NCI-H2081 treated with DMSO at 0.1 percent for 48 hours (cell line): ENCODE measurements at places on chromosomes 1 and 21.

DNA sequence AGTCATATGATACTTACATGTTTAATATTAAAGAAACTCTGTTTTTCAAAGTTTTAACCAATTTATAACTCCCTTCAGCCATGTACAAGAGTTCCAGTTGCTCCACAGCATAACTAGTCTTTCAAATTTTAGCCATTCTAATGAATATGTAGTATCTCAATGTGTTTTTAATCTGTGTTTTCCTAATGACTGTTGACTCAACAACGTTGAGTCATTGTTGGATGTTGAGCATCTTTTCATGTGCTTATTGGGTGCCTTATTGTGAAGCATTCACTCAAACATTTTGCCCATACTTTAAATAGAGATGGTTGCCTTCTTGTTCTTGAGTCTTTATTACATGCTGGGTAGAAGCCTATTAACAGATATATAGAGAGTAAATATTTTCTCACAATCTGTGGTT, 240.2 kb upstream of the LYPLAL1 start:
- no peak for DNase-seq

GRCh38 chr1:30847358-30847972, 61.1 kb downstream of the SDC3 start:
- DNase-seq, result no peak

DNA sequence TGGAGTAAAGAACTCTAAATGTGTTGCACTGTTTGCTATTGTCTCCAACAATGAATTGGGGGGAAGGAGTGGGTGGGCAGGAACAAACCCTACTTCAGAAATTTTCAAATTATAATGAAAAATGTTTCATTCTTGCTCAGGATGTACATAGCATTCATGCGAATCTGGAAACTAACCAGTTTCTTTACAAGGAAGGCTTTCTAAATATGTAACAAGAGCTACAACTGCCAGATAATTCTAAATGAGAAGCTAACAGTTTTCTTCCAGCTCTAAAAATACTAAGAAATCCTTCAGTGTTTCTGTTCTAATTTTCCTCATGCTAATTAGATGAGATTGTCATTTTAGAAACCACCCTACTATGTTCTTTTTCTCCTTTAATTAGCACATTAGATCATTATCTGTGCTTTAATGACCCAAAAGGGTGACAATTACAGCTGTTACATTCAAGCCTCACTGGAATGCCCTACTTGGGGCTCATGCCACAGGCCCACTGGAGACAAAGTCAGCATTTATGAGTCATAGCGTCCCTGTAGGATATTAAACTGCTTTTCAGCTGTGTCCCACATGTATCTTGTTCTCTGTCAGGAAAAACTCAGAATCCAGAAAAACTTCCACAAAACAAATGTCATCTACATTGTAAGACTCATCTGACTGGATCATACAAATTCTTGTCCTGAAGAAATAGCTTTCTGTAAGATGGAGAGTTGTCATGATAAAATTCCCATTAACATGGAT, 804.6 kb upstream of the CXADR start:
- no peak for DNase-seq

DNA sequence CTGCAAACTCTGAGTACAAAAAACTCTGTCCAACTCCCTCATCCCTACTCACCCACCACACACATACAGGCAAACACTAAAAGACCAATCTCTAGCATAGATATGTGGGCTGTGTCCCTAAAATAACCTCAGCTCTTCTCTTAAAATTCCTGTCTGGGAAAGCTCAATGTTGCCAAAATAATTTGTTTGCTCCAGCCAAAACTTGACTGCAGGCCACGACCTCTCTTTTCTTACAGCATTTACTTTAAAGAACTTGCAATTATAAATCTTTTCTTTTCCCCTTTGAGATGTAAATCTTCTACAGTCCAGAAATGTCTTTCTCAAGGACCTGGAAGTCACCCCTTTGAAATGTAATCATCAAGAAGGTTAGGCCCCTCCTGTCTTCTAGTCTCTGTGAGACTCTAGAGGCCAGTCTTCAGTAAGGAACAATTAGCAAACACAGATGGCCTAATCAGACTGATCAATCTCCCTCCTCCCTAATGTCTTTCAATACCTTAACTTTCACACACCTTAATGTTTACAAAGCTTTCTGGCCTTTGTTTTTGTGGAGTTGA, 483.6 kb upstream of the RGS18 start:
- no peak for DNase-seq
